ENCODE measurements at places on chromosomes 7 and 10. TPM values are rescaled to one million over a fixed set of nuclear protein-coding genes. Genes with fewer than 3 reads are reported as not detected.

The SEMA3E gene
- 7.5 TPM for total RNA-seq

The NPM3 gene
- 35.1 TPM for total RNA-seq

DNA sequence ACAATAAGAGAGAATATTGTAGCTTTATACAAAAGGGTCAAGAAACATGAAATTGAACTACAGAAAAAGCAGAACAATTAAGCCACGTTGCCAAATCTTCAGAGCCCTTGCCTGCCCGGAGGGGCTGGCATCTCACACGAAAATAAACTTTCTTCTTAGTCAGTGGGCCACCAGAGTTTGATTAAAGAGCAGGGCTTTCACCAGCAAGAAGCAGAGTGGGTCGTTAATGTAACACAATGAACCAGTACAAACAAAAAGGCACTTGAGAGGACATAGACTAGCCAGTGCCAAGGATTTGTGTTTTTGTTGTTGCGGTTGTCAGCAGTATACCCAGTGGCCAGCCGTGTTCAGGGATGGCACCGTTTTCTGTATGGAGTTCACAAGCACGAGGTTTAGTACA lies 155.4 kb downstream of the NRP1 start:
- no peak for DNase-seq

DNA sequence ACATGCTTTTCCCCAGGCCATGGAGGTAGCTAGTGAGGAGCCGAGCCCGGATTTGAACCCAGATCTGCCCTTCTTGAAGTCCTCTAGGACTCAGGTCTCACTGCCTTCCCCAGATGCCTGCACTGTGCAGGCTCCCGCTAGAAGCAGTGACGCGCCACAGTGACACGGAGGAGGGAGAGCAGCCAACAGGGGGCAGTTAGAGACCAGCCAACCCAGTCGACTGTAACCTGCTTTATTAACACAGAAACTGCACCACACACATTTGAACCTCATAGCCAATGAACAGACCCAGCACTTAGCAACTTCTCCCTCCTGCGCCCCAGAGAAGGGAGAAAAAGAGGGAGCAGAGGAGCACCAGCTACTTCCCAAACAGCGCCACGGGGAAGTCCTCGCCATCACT lies 27.4 kb downstream of the PILRA start:
- no peak for DNase-seq

GRCh38 chr10:79242620-79243152 lies 104.6 kb upstream of the PPIF start:
- DNase-seq = peak; percentile 92
